H4 (cell line): ENCODE measurements at places on chromosomes 13 and 19.

DNA sequence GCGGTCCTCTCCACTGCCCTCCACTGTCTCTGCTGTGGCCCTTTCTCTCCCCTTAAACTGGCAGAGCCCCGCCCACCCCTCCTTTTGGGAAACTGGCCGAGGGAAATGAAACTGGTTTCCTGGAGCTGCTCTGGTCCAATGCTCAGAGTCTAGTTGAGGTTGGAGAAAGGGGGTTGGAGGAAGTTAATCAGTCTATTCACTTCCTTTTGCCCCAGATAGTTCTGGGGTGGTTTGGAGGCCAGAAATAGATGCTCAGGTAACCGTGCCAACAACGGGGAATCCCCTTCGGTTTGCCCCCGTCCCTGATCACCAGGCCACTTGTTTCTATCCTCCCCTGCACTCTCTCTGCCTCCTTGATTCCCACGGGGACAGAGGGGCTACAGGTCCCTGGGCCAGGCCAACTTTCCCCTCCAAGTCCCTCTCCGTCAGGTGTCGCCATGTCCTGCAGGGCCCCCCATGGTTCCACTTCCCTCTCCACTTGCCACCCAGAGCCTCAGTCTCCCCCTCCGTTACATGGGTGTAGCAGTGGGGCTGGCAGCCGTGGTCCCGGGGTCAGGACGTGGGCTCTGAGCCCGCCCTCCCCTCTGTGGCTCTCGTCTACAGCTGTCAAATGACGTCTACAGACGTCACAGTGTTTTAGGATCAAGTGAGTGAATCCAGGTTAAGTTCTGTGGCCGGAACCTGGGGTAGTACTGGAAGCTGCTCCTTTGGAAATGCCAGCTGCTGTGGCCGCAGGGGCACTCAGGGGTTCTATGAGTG is at the start of gene IL4I1:
Gene IL4I1, minus strand, starts transcription at position 25 of the 759 bp plus-strand sequence. CDS start 727 bp downstream, outside the sequence.
- no peak for DNase-seq

- DNase-seq, result no peak
These were observed 6.1 kb upstream of the PRKD2 start for GRCh38 chr19:46723023-46723461.

GRCh38 chr13:27193496-27193895 is 21.9 kb upstream of the USP12 start:
- DNase-seq, result no peak

DNA sequence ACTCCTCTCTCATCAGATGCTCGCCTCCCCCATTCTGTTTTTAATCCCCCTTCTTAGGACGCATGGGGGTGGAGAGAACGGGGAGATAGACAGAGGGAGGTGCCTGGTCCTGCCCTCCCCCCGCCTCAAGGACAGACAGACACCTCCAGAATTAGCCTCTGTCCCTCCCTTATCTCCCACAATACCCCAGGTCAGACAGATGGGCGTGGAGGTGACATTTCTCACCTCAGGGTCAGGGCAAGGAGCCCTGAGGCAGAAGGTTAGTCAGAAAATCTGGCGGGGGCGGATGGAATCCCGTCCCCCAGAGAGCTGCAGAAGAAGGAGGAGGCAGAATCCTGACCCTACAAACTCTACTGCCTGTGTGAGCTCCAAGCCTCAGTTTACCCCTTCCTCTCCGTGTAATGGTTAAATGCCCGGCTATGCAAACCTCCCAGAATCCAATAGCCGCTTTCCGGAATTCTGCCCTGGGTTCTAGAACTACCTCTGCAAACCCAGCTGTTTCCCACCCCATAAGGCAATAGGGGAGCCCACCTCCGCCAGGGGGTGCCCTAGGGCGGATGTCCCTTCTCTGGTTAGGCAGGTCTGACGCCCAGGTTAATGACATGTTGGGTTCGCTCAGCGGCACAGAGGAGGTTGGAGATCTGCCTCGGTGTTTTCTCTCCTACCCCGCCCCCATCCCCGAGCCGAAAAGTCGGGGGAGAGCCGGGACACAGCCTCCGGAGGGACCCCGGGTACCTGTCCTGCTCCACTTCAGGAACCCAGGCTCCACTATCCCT is 900 bp downstream of the PPP1R13L start:
- no peak for DNase-seq

- DNase-seq, result no peak
These were observed 38.8 kb downstream of the TDRD3 start for GRCh38 chr13:60435762-60436374.

- DNase-seq, result no peak
These were observed 23.8 kb downstream of the LRCH1 start for GRCh38 chr13:46576762-46577161.

GRCh38 chr19:57800696-57801095 is 14.0 kb downstream of the ZNF552 start:
- no peak for DNase-seq

DNA sequence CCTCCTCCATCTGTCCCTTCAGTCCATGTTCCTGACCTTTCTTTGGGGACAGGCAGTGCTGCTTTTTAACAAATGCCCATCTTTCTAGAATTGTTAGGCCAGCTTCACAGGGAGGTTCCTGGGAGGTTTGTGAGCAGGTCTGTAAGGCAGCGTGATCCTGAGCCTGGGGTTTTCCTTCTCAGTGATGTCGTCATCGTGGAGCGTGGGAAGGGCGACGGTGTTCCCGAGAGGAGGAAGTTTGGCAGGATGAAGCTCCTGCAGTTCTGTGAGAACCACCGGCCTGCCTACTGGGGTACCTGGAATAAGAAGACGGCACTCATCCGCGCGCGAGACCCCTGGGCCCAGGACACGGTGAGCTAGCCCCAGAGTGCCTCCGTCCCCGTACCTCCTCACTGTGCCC is 26.8 kb downstream of the CHAF1A start:
- no peak for DNase-seq

DNA sequence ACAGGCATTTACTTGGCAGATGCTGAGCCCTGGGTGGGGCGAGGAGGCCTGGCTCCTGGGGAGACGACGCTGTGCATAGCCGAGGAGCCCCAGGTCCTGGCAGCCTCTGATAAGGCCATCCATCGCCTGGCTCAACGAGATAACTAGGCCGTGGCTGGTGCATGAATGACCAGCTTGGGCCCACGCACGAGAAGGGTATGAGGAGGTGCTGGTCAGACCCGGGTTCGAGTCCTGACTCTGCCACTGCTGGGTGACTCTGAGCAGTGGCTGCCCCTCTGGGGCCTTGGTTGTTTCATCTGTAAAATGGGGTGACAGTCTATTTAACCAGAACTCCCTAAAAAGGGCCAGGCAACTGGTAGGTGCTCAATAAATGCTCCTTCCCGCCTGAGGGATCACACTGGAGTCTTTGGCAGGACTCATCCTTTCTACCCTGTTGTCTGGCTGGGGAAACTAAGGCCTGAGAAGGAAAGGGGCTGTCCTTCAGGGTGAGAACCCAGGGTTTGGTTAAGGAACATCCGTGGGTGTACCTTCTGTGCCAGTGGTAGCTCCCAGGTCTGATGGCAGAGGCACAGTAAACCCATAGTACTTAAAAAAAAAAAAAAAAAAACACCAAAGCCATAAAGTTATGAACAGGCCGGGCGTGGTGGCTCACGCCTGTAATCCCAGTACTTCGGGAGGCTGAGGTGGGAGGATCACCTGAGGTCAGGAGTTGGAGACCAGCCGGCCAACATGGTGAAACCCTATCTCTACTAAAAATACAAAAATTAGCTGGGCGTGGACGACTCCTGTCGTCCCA is 8.1 kb upstream of the ARRDC2 start:
- no peak for DNase-seq

- DNase-seq, result no peak
These were observed 3.4 kb downstream of the SPRY2 start for GRCh38 chr13:80337288-80338081.

- no peak for DNase-seq
These were observed 60.3 kb downstream of the TNFRSF19 start for GRCh38 chr13:23630349-23631093.

DNA sequence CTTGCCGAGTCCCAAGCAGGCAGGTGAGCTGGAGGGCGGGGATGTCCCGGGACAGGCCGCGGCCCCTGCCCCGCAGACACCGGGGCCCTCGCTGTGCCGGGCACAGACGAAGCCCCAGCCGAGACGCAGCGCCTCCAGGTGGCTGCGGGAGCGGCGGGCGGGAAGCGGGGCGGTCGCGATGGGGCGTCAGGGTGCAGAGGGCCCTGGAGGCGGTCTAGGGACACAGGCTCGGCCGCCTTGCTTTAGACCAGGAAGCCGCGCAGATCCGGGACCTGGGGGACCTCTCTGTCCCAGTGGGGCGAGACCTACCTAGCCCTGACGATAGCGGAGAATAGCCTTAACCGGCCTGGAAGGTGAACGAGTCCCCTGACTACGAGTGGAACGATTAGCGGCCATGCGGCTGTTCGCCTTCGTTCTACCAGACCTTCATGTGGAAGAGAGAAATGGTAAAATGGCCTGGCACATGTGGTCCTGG is 4.2 kb upstream of the ZNF564 start:
- no peak for DNase-seq

DNA sequence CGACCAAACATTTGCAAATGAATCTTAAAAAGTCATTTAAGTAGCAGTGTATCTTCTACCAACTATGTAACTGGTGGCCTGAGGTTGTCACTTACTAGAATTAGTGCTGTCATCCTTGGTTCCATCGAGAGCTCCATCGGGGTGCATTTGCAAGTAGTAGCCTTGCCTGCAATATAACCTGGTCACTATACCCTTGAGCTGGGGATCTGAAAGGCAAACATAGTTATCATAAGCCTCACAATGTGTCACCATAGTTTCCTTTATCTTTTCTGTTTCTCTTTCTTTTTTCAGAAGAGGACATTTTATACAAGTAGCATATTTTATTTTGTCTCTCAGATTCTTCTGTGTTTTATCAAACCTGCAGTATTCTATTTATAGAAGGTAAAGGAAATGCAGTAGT is 422.6 kb downstream of the ITGBL1 start:
- DNase-seq, result no peak

GRCh38 chr19:35354898-35355297 is 3.4 kb upstream of the FFAR3 start:
- DNase-seq, result peak; percentile 6

DNA sequence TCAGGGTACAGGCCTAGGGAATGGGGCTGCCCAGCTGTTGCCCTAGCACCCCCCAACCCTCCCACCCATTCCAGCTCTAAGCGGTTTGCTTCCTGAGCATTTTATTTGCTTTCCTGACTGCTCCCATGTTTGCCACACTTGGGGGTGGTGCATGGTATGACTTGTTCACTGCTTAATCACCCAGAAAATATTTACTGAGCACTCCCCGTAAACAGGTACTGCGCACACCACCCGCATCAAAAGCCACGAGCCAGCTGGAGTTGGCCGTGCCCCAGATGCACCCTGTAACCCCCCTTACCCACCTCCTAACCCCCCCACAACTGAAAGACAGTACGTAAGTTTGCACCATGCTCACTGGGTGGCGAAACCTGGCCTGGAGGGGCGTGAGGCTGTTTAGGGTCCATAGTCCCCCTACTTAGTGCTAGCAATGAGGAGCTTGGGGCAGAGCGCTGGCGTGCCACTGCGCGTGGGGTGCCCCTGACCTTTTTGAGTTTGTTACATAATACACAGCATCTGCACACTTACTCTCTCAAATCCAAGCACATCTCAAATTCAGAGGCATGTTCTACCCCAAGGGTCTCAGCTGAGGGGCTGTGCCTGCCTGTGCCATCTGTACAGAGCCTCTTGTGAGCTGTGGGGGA is 29.8 kb downstream of the DPF1 start:
- no peak for DNase-seq

DNA sequence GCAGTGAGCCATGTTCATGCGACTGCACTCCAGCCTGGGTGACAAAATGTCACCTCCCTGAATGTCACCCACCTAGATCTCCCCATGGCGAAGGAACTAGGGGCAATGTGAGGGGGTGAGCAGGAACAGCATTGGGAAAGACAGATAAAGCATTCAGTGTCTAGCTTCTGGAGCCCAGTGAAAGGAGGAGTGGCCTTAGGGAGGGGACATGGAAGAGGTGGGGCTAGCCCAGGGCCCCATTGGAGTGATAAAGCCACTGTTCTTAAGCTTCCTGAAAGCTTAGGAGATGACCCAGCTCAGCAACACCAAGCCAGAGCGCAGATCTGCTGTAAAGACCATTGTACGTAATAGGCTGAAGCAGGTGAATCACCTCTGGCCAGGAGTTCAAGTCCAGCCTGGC is 13.0 kb upstream of the KCNN1 start:
- no peak for DNase-seq

DNA sequence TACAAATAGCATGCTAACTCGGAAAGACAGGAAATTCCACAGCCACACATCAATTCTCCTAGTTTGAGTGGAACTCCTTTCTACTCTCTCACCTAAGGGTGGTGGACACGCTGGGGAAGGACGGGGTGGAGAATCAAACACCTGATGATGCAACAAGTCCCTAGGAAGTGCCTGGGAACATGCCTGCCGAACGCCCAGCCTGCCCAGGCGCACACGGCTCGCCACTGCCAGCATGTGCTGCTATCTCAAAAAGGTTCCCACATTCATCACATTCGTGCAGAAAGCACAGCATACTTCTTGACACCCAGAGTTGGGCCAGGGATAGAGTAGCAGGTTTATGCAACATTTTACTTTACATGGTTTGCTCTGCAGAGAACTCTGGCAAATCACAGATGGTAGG is 164.6 kb downstream of the ABCC4 start:
- DNase-seq, result no peak

DNA sequence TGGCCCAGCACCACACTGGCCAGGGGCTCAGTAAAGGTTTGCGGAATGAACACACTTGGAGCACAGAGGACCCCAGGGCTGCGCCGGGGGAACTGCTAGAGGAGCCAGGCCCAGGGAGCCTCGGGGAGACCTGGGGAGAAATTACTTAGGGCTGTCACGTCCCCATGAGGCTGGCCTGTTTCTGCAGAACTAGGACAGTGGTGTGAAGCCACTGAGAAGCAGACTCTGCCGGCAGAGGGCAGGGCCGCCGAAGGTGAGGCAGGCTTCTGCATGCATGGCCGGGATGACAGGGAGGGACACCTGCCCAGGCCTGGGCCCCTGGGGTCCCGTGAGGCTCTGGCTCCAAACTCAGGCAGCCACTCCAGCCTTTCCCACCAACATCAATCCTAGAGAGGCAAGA is 26.4 kb downstream of the ELAVL1 start:
- no peak for DNase-seq

DNA sequence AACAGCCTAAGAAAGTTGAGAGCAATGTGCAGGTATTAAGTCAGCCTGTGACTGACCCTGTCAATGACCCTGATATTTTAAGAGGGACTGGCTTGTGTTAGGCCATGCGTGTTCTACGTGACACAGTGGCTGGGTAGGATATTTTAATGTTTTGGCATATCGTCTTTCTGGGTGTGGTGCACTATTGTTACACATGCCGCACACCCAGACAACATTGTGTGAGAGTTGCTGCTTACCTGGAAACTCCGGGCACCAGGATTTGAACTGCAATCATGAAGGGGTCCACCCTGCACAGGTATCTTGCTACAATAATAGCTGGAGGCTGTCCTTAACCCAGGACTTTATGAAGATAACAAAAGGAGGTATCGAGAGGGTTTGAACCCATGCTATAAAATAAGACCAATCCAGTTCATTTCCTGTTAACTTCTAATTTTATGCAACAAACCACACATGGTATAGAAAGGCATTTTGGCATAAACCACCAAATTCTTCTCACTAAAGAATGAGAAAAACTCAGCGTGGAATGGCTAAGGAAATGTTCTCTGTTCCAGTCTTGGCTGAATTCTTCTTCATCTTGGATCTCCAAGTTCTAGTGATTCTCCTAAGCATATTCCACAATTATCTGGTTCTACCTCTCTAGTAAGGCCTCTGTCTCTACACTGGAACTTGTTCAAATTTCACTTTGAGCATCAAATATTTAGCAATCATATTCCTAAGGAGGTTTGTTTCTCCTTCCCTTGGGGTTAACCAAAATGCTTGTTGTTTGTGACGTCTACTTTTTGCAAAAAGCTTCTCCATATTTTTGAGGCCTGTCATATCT is 38.7 kb upstream of the POMP start:
- DNase-seq, result no peak

GRCh38 chr19:17482877-17483604 is 12.7 kb downstream of the SLC27A1 start:
- DNase-seq, result no peak
